EL (cell line): ENCODE measurements at places on chromosomes 12 and 14.
A peak's percentile ranks its signal among the peaks of the same experiment; 100 is the strongest.

DNA sequence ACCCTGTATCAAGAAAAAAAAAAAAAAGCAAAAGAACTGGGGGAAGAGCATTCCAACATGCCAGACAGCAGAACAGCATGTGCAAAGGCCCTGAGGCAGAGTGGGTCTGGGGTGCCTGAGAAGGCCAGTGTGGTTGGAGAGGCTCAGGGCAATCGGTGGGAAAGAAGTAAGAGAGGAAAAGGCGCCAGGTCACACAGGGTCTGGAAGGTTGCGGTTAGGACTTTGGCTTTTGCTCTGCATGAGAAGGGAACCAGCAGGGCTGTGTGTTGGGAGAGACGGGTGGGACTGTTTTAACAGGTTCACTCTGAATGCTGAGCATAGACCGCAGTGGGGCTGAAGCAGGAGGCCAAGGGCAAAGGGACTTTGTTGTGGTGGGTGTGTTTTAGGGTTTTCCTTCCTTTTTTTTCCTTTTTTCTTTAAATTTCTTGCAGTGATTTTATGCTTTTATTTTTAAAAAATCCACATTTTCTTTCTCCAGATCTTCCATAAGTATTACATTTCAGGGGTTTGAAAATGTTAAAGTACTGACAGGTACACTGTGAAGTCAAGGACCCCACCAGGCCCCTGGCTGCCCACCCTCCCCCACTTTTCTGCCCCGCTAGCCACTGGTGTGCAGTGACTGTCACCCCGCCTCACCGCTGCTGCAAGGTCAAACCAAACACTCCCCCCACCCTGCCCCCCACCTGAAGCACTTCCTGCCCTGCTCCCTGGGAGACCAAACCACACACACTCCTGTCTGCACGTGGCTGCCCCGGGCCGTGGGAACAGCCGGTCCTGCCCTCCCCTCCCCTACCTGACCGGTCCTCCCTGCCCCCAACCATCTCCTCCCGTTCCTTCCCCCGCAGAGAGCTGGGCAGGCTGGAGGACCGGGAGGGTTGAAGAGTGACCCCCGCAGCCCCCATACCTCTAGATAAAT is 30.0 kb downstream of the DTX1 start:
- no peak for DNase-seq

GRCh38 chr12:12209675-12210074 is 57.2 kb downstream of the LRP6 start:
- no peak for DNase-seq

DNA sequence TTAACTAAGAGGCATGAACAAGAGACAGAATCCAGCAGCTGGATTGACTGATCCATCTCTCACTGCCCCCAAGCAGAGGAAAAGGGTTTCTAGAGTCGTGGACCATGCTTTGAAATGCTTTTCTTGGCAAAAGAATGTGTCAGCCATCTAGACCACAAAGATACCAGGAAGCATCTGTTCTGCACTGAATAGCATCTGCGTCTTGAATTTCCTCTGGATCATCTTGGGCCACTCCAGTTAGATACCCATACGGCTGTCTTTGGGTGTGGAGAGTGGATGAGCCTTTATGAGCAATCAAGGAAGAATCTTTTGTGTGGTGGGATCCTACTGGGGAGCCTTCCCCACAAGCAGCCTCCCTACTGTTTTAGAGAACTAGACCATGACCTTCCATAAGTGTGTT is 16.0 kb upstream of the RFX4 start:
- DNase-seq: no peak

- no peak for DNase-seq
Measured at GRCh38 chr14:100733152-100733850, 6.6 kb downstream of the DLK1 start.

DNA sequence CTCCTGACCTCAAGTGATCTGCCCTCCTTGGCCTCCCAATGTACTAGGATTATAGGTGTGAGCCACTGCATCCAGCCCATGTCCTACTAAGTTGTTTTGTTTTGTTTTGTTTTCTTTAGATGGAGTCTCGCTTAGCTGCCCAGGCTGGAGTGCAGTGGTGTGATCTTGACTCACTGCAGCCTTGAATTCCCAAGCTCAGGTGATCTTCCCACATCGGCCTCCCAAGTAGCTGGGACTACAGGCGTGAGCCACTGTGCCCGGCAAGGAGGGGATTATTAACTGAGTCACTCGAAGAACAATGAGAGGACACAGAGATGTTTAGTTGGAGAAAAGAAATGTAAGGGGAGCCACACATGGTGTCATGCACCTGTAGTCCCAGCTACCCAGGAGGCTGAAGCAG is 18.0 kb upstream of the ERBB3 start:
- DNase-seq: no peak

GRCh38 chr14:83291714-83292113 is 1758.1 kb upstream of the SEL1L start:
- DNase-seq: peak; percentile 26

DNA sequence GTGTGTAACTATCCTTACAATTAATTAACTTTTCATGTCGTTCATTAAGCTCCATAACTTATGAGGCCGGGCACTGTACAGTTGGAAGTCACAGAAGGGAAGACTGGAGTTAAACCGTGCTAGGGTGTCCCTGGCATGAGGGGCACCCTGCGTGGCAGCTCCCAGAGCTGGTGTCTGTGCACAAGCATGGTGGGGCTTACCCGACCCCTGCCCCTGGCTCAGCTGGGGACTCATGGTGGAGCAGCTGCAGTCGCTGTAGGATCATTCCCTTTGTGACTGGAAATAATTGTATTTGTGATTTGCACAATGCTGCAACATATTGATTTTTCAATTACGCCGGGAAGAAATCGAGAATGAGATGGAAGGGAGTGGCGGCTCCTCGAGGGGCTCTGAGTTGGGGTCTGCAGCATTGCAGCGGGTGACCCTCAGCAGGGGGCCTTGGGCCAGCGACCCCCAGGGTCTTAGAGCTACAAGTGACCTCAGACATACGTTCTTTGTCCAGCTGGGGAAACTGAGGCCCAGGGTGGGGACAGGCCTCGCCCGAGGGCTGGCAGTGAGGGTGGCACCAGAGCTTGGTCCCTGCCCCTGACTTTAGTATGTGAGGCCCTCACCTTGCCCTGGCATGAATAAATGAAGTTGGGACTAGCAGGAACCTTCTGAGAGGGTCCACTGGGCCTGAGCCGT is 125.4 kb downstream of the KIF26A start:
- no peak for DNase-seq

DNA sequence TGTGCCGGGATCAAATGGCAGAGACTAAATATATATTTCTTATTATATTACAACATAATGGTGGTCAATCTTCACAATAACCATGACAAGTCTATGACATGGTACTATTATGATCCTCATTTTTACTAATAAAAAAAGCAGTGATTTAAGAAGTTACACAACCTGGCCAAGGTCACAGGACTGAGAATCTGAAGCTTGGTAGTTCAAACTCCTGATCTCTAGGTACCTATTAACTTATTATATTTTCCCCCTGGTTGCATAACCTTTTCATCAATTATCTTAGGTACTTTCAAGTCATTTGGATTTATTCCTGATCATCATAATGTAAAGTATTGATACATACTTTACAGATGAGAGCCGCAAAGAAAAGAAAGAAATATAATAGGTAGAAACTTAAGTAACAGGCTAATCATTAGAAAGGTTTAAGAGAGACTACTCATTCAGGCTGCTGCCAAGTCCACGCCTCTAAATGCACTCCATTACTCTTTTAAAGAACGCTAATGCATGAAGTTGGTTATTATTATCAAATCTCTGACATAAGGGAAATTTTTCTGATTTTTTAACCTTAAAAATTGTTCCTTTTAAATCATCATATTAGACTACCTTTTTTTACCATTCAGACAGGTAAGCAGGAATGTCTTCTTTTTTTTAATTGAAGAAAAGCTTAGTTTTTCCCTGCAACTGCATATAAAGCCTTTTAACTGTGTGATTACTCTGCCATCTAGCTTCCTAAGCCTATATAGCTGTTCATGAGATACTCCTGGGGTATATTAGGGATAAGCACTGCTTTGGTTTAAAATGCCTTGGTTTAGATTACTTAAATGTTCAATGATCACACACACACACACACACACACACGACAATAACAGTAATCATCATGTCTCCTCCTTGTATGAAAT is 35.6 kb downstream of the RPS29 start:
- no peak for DNase-seq
